Spleen (tissue), 13 donors: ENCODE measurements at places on chromosomes 5 and 9. TPM values are rescaled to one million over a fixed set of nuclear protein-coding genes. Genes with fewer than 3 reads are reported as not detected.
A peak's percentile ranks its signal among the peaks of the same experiment; 100 is the strongest.

- DNase-seq = no peak
Measured at GRCh38 chr5:81904861-81905260, 67.0 kb upstream of the ATG10 start.

- DNase-seq = no peak
Measured at GRCh38 chr9:3027210-3027609, 183.3 kb upstream of the PUM3 start.

DNA sequence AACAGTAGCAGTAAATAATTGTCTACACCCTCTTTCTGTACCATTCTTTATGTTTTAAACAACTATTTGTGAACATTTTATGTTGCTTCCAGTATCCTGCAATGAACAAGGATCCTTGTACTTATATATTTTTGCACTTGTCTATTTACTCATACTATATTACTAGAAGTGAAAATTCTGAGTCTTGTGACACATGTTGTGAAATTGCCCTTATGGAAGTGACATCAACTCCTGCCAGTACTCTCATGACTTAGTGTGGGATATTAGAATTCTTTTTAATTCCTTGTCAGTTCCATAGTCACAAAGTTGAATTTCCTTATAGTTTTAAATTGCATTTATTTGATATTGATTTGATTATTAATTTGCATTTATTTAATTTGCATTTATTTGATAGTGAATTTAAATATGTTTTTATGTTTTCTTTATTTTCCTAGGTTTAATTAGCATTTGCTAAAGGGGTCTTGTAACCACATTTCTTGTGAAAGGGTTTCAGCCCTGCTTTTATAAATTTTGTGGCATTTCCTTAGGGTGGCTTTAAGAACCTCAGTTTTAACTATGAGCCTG is 27.7 kb downstream of the PARP8 start:
- no peak for DNase-seq

GRCh38 chr5:154756868-154757813 is 2.0 kb downstream of the LARP1 start:
- DNase-seq = peak; percentile 90

DNA sequence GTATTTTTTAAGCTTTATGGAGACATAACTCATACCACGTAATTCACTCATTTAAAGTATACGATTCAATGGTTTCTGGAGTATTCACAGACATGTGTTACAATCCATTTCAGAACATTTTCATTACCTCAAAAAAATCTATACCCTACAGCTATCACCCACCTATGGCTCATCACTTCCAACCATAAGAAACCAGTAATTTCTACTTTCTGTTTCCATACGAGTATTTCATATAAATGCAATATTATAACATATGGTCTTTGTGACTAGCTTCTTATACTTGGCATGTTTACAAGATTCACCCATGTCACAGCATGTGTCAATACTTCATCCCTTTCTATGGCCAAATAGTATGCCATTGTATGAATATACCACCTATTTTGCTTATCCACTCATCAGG is 18.8 kb downstream of the UBQLN1 start:
- no peak for DNase-seq

- DNase-seq = no peak
Measured at GRCh38 chr9:17081814-17082213, 53.0 kb upstream of the CNTLN start.

- DNase-seq = peak; percentile 81
Measured at GRCh38 chr5:169302491-169303118, 1.7 kb upstream of the SLIT3 start.

DNA sequence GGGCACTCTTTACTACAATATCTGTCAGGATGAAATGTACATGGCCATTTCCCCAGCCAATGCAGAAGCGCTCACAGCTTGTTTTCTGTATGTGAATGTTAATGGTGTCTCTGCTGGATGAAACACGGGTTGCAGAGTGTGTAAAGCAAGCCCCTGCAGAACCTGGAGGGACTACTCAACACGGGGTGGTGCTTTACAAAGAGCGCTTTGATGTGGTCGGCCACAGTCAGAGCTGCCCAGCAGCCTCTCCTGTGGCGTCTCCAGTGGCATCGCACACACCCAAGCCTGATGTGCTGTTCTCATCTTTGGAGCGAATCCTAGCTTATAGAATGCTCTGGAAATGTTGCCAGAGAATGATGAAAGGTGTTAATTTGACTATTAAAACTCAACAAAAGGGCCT is 162.7 kb upstream of the NFIL3 start:
- no peak for DNase-seq

DNA sequence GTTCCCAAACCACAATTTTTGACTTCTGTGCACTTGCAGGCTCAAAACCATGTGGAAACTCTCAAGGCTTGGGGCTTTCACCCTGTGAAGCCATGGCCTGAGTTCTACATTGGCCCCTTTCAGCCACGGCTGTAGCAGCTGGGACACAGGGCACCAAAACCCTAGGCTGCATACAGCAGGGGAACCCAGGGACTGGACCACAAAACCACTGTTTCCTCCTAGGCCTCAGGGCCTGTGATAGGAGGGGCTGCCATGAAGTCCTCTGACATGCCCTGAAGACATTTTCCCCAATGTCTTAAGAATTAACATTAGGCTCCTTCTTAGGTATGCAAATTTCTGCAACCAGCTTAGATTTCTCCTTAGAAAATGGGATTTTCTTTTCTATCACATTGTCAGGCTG is 312.1 kb upstream of the TUSC1 start:
- DNase-seq = no peak

DNA sequence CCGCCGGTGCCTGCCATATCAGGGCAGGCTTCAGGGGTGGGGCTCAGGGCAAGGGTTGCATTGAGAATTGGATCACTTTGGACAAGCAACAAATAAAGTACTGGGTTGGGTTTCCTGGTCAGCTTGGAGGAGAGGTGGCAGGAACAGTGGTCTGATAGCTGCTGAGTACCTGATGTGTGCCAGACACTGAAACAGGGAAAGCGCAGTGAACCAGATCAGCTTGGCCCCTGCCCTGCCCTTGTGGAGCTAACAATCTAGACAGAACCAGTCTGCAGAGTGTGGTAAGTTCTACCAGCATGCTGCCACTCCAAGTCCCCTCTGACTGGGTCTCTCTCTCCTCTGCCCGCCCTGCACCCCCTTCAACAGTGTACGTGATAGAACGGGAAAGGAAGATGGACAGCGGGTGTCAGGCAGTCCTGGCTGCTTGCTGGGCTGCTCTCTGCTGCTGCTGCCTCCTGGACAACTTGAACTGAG is 53.4 kb downstream of the CYSTM1 start:
- DNase-seq = no peak

DNA sequence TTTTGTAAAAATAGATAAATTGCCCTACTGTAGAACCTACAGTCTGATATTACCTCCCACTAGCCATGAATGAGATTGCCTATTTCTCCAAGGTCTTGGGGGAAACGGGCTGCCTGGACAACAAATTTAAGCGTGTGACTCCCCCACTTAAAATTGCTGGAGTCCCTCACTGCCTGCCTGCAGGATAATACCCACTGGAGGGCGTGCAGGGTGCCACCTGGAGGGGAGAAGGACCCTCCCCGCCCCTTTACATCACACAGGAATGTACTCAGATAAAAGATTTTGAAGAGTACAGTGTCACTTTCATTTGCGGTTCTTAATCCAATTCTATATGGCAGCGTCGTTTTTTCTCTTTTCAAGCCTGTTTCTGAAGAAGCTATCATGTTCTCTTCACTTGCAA is 6.2 kb upstream of the TRIM7 start:
- DNase-seq = no peak

DNA sequence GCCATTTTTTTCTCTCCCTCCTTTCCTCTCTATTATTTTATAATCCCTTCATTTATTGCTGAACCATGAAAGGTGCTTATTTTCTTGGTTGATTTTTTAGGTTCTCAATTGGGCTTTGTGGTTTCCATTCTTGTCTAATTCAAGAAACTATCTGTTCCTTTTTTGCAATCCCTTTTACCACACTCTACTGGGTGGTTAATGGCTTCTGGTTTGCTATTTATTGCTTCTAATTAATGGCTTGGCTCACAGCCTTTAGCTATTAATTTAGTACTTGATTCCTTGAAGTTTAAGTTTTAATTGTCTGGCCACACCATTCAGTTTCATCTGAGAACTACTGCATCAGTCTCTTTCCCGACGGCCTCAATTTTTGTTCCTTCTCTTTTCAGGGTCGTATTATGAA is 5.6 kb downstream of the FRRS1L start:
- no peak for DNase-seq

- no peak for DNase-seq
Measured at GRCh38 chr5:170115925-170116324, 10.2 kb downstream of the FOXI1 start.

GRCh38 chr5:33824516-33825195 is 67.1 kb downstream of the ADAMTS12 start:
- no peak for DNase-seq

DNA sequence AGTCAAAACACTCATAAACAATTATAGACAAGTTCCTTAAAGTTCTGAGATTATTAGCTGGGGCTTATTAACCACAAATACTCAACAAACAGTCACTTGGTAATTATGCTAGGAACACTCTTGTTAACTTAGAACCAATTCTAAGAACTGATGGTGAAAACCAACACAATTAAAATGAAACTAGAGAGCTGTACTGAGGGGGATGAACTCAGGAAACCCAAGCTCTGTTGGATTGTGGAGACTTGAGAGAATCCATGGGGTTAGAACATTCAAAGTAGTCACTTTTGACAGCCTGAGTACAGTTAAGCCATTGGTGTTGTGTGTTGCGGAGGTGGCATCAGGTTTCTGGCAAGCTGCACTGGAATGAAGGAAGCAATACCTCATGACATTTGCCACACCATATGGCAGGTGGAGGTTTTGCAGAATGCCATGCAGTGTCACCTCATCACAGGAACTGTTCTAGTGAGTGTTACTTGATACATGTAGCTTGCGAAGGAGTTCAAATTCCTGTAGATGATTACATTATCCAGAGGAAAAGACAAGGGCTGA is 480.9 kb upstream of the CD180 start:
- no peak for DNase-seq

DNA sequence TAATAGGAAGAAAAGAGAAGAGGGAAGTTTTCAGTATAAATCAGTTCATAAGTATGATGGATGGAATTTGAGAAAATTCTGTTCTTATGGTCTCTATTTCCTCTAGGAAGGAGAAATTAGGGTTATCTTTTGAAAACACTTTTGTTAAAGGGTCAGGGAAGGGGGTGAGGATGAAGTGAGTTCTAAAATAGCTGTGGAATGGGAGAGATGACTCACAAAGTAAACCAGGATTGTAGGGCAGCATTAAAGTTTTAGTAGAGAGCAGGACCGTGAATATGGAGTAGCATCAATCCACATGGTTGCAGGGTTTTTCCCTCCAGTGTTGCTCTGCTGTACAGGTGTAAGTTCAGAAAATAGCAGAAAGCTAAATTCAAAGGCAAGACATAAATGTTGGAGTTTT is 32.4 kb downstream of the MUSK start:
- no peak for DNase-seq

GRCh38 chr5:73354406-73354805 is 94.2 kb downstream of the FOXD1 start:
- DNase-seq = no peak

DNA sequence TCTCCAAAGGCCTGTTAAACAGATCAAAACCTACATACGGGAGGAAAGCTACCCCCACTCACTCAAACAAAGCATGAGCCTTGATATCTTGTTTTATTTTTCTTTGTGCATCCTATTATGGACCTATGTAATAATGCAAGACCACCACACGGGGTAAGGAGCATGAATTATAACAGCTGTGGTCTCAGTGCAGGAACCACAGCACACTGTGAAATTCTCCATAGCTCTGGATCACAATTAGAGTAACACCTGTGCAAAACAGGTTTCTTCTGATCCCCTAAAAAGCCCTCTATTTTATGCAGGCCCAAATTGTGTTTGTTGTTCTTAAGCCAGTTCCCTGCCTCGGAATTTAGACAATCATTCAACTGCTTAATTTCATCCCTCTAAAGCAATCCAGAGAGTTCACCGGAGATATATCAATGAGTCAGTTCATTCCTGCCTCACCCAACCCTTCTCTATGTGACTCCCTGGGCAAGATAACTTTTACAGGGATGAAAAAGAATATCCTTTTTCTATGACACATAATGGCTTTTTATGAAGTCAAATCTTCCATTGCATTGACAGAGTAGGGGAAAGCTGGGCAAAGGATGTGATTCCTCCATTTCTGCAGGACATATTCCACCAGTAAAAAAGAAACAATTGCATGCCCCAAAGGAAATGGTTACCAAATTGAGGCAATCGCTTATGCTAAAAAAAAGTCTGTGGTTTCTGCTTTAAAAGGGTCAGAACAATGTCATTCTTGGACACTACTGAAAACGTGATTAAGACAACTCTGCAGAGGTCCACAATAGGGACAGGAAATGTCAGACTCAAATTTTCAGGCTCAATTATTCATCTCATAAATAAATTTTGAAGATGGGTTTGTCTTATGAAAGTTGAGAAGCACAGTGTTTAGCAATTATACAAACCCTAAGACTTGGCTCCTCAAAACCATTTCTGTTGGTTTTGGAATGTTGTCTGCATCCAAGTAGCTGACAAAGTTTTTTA is 41.6 kb upstream of the FST start:
- DNase-seq = no peak

DNA sequence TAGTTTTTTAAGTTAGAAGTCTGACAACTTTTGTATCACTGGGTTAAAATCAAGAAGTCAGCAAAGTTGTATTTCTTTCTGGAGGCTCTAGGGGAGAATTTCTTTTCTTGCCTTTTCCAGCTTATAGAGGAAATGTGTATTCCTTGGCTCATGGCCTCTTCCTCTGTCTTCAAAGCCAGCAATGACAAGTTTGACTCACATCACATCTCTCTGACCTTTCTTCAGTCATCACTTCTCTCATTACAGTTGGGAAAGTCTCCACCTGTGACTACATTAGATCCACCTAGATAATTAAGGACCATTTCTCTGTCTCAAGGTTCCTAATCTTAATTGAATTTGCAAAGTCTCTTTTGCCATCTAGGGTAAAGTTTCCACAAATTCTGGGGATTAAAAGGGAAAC is 339.9 kb downstream of the TENT4A start:
- no peak for DNase-seq

GRCh38 chr5:77066823-77067442 is 20.2 kb downstream of the ZBED3 start:
- no peak for DNase-seq

- no peak for DNase-seq
Measured at GRCh38 chr9:127720031-127720864, 4.4 kb downstream of the TTC16 start.

GRCh38 chr9:116285320-116285719 is 131.7 kb downstream of the PAPPA start:
- DNase-seq = no peak

GRCh38 chr5:168128557-168128956 is 162.9 kb upstream of the WWC1 start:
- DNase-seq = no peak

- DNase-seq = no peak
Measured at GRCh38 chr5:166716856-166717492, 1574.5 kb upstream of the WWC1 start.

The C5 gene
- 4.3 TPM for total RNA-seq

The CLIC3 gene
- total RNA-seq = 6.2 TPM

The DMRTA1 gene
- total RNA-seq = 0.43 TPM

The DAPK1 gene
- 124 TPM for total RNA-seq

The PCDHB13 gene
- total RNA-seq = 3.6 TPM

The DMGDH gene
- total RNA-seq = 0.60 TPM

The PCDHGA12 gene
- total RNA-seq = 3.3 TPM

The RIMOC1 gene
- 29.3 TPM for total RNA-seq

The SPINK1 gene
- total RNA-seq = 1.9 TPM

The LIFR gene
- total RNA-seq = 160 TPM

The PIK3R1 gene
- total RNA-seq = 200 TPM
